ENCODE measurements at places on chromosomes 1 and 21.

DNA sequence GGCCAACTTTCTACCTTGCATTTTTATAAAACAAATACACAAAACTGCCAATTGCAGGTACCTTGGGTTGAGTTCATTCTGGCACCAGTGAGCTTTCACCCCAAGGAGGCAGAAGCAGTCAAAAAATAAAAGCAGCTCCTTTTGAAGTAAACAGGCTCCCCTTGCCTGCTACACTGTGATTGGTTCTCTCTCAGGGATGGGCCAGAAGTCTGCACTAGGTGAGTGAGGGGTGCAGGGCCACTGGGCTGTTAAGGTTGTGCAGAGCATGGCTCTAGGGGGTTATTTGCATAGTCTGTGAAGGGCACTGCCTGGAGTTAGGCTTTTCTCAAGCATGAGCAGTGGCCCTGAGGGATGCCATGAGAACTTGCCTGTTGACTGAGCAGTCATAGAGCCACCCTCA lies 39.1 kb downstream of the AKNAD1 start:
- DNase-seq = no peak

GRCh38 chr1:177589166-177589565 lies 380.7 kb downstream of the SEC16B start:
- DNase-seq = no peak

DNA sequence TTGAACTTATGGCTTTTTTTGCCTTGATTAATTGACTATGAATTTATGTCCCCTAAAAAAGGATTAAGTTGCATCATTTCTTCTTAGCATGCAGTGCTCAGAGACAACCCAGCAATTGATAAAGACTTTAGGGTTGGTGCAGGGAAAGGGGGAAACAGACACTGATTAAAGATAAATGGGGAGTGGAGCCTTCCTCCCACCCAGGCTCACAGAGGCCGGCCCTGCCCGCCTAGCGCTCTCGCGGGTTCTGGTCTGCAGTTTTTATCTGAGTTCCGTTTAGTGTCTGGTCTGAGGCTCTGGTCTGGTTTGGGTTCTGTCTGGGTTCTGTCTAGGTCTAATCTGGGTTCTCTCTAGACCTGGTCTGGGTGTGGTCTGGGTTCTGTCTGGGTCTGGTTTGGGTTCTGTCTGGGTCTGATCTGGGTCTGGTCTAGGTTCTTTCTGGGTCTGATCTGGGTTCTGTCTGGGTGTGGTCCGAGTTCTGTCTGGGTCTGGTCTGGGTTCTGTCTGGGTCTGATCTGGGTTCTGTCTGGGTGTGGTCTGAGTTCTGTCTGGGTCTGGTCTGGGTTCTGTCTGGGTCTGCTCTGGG lies 48.1 kb downstream of the ABCG1 start:
- DNase-seq = no peak

GRCh38 chr1:56824938-56825337 lies 5.7 kb upstream of the FYB2 start:
- DNase-seq = no peak

DNA sequence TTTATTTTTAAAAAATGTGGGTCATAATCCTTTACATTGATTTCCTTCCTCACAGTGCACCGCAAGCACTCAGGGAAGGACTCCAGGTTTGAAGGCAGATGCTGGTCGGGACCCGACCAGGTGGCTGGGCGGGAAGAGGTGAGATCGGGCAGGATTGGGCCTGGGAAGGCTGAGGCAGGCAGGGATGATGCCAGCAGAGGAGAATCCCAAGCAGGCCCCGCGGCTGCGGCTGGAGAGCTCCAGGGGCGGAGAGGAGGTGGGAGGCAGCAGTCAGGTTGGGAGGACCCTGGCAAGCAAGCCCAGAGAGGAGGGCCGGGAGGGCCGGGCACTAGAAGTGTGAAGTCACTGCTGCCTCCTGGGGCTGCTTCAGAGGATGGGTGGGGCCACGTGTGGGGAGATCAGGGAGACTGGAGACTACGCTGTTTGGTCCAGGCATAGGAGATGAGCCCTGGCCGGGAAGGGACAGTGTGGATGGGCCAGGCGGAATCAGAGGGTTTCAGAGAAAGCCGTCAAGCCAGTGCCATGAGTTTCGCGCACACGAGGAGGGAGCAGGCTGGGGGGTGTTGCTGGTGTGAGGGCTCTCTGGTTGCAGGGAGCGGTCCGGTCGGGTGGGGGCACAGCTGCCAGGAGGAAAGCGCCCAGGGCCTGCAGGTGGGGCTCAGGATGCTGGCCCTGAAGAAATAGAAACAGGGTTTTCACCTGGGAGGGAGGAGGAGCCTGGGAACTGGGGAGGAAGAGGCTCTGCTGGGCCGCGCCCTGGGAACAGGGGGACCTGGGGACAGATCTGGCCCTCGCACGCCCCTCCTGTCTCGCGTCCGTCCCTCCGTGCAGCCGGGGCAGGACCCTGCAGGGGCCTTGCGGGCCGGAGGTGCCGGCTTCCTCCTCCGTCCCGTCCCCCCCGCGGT lies 888 bp upstream of the COL18A1 start:
- no peak for DNase-seq

- no peak for DNase-seq
Observed at GRCh38 chr1:51916587-51917405, 38.3 kb upstream of the NRDC start.

GRCh38 chr1:2004856-2005255 lies 1.3 kb upstream of the CFAP74 start:
- no peak for DNase-seq

DNA sequence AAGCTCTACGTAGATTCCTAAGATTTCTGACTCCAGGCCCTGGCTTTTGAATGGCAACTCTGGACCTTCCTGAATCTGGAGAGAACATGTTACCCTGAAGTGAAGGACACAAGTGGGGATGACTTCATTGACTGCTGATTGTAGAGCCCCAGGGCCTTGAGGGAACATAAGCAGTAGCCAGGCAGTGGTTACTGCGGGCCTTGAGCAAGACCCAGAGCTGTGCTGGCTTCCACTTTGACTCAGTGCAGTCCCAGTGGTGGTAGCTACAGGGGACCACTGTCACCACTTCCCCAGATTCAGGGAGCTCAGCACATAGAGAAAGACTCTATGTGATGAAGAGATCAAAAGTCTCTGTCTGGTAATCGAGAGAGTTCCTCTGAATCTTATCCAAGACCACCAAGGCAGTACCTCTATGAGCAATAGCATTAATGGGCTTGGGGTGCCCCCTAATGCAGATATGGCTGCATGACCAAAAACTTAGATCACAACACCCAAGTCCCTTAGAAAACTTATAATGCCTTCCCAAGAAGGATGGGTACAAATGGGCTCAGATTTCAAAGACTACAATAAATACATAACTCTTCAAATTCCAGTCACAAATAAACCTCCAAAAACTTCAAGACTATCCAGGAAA lies 1278.3 kb downstream of the AMY1C start:
- no peak for DNase-seq

DNA sequence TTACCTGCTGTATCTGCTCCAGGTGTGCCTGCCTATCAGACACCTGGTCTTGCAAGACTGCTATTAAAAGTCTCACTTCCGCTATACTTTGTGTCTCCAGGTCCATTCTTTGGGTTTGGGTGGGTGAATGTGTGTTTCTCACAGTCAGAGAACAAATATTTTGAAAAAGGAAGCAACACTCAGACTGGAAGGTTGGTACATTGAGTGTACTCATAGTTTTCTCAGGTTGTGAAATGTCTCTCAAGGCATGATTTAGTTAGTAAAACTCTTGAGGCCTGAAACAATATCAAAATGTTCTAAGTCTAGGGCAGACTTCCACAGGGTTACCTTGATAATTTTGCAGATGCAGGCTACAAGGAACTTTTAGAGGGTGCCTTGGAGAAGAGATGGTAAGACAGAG lies 429.9 kb upstream of the ZRANB2 start:
- no peak for DNase-seq

DNA sequence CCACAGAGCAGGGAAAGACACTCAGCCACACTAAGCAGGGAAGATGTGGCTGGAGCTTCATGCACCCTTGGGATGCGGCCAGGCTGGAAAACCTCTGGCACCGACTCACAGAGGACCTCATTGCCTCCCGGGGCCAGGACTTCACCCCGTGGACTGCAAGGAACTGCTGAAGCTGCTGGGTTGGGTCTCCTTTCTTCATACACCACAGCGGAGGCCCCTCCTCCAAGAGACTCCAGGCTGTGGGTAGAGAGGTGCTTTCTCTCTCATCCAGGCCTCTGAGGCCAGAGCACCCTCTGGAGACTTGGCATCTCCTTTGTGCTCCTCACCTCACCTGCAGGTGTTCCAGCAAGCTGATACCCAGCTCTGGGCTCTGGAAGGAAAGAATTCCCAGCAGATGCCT lies 76.0 kb upstream of the EDN2 start:
- no peak for DNase-seq

- no peak for DNase-seq
Observed at GRCh38 chr1:170803711-170804110, 131.6 kb upstream of the MROH9 start.

DNA sequence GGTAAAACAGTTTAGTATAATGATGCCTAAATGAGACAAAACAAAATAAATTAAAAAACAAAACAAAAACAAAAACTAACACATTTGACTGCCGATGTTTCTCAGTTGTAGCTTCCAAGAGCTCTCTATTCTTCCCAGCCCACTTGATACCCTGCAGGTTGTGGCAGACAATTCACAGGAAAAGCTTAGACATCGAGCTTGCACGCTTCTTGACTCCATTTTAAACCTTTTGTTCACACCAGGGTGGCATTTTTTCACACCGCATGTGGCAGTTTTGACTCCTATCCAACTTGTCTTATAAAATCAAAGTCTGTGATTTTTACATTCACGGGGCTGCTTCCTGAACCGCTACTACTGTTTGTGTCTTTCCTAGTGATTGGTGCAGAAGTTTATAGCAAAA lies 575.9 kb downstream of the USP25 start:
- DNase-seq = no peak

- no peak for DNase-seq
Observed at GRCh38 chr1:205915354-205915990, 27.8 kb downstream of the SLC26A9 start.

DNA sequence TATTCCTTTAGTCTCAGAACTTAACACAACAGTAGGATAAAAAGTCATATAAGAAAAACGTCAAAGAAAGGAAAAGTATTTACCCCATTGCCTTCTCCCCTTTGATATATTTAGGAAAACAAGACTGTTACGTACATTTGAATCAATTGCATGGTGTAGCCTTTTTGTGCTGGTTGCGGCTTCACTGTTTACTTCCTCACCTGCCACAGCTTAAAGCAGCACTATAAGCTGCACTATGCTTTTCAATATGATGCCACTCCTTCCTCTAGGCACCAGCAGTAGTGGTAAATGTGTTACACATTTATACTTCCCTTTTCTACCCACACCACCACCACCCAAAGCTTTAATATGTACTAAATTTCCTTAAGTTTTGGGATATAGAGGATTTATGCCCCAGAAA lies 111.1 kb downstream of the ATP1B1 start:
- peak; percentile 1 for DNase-seq

- DNase-seq = no peak
Observed at GRCh38 chr1:51329443-51330325, 678 bp downstream of the TTC39A start.

- DNase-seq = no peak
Observed at GRCh38 chr1:89806616-89807015, 14.2 kb upstream of the LRRC8D start.

DNA sequence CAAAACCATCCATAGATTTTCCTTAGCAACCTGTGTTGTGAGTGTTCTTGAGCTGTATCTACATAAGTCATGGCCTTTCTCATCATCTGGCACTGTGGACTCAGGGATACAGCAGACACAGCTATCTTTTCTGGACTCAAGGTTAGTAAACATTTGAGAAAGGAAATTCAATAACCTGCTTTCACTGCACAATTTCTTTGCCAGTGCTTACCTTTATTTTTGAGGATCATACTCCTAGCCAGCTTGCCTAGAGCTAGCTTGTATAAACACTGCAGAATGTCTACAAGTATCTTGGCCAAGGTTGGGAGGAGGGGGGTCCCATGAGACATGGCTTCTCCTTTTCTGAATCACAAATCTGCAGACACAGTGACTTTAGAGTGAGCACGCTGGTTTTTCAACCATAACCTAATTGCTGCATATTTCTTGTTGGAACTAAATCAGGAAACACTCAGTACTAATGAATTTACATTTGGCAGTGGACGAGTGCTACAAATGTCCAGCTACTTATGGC lies 27.2 kb downstream of the ADAMTS5 start:
- DNase-seq = no peak

DNA sequence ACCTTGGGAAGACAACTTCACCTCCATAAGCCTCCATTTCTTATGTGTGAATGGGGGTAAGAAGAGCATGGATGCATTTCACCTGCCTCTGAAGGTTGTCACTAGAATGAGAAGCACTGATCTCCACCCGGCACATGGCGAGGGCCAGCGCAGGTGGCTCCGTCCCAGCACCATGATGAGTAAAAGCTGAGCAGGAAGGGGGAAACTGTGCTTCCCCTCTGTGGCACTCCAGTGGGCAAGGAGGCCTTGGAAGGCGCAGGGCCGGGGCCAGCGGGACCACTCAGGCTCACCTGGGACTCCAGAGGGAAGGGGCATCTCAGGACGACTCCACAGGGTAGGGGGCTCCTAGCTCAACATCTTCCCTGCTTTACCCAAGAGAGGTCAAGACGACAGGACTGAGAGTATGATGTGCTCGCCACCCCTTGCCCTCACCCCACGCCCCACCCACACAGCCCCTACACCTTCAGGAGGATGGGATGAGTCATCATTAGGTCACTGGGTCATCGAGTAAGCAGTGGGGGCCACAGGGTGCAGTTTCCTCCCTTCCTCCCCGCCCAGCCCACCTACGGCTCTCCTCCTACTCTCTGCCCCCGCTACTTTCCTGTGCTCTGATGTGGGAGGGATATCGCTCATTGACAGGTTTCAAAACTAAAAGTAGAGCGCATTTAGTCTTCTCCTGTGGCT lies 112.1 kb downstream of the HIVEP3 start:
- peak; percentile 57 for DNase-seq

DNA sequence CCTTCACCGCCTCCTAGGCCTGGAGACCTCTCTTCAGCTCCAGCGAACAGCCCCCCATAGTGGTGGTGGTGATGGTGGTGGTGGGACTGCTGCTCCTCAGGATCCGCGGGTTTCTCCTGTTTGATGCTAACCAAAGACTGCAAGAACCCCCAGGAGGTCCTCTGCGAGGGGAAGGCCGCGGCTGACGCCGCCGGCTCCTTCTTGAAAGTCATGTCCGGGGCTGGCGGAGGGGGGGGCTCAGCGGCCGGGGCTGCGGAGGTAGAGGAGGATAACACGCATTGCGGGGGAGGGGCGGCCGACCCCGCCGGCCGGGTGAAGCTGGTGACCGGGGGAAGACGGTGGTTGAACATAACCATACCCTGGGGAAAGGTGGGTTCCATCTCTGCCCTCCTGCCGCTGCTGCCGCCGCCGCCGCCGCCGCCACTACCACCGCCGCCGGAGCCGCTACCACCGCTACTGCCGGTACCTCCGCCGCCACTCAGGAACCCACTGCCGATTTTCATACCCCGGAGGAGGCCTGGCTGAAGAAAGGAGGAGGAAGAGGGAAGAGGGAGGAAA lies 554 bp downstream of the ZNF281 start:
- DNase-seq = peak; percentile 12

DNA sequence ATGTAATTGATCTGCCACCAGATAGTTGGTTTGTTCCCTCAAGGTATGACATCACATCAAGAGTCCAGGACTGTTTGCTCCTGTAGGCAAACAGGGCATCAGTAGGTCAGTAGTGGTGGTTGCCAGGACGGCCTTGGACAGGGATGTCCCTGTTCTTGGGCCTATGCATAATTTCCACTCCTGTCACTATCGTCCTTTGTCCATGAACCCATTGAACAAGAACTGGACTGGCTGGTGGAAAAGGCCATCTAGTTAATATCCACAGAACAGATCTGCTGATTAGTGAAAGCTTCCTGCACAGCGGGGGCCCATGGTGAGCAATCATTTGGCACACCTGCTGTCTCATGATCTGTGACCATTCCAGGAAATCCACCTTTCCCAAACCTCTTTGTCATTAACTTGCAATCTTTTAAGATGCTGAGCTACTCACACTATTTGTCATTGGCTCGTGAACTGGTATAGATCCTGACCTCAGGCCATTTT lies 12.4 kb upstream of the BSDC1 start:
- no peak for DNase-seq
